Omental fat pad (tissue), 4 donors: ENCODE measurements at places on chromosomes 11 and 22.

GRCh38 chr11:74390697-74391096 is 7.5 kb downstream of the PGM2L1 start:
- no peak for DNase-seq

- no peak for DNase-seq
These were observed 114.9 kb downstream of the ARHGAP32 start for GRCh38 chr11:129077191-129077590.

GRCh38 chr22:42673898-42674401 is 24.8 kb upstream of the CYB5R3 start:
- no peak for DNase-seq

DNA sequence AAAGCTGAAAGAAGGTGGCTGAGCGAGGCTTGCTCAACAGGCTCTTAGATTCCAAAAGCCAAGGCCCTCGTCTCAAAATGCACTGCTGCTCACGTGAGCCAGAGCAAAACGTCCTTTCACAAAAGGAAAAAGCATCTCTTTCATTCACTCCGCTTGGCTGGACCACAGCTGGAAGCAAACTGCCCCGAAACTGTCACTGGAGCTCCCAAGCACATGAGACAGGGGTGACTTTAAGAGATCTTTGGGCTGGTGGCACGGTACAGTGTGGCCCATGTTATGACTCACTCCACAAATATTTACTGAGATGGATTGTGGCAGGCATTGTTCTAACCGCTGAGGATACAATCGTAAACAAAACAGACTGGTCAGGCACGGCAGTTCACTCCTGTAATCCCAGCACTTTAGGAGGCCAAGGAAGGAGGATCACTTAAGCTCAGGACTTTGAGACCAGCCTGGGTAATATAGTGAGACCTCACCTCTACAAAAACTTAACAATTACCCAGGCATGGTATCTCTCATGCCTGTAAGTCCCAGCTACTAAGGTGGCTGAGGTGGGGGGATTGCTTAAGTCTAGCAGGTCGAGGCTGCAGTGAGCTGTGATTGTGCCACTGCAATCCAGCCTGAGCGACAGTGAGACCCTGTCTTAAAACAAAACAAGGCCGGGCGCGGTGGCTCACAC is 3.6 kb downstream of the PLA2G6 start:
- DNase-seq = no peak

DNA sequence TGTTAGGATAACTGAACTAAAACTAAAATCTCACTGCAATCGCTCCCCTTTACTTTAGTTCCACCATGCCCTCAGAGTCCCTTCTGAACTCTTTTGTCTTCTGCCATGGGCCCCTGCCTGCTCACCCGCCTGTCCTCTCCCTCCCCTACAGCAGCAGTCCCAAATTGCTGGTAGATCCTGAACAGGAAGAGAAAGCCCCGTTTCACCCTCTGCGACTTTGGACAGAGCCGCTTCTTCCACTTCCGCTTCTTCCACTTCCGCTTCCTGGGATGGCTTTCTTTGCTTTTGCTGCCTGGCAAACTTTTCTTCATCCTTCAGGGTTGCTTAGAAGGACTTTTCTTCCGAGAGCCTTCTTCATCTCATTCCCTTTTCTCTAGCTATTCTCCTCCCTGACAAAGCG is 35.7 kb upstream of the TLCD5 start:
- no peak for DNase-seq

- no peak for DNase-seq
These were observed 223.8 kb downstream of the LRRC4C start for GRCh38 chr11:41235668-41236067.

- DNase-seq = no peak
These were observed 638 bp downstream of the NRGN start for GRCh38 chr11:124740277-124740882.

DNA sequence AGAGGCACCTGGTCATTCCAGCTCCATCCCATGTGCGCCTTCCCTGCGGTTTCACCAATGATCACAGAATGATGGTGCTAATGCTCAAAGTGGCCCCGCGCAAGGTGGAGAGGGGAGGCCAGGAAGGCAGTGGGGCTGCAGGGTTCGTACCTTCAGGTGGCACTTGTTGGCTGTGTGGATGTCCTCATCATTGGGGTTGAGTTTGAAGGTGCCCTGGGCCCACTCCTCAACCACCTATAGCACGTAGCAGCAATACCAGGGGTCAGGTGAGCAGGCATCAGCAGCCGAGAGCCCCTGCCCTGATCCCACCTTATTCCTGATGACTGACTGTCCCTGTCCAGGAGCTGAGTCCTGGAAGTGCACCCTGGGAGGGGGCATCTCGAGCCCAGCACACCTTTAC is 20.6 kb upstream of the DRICH1 start:
- DNase-seq = no peak

DNA sequence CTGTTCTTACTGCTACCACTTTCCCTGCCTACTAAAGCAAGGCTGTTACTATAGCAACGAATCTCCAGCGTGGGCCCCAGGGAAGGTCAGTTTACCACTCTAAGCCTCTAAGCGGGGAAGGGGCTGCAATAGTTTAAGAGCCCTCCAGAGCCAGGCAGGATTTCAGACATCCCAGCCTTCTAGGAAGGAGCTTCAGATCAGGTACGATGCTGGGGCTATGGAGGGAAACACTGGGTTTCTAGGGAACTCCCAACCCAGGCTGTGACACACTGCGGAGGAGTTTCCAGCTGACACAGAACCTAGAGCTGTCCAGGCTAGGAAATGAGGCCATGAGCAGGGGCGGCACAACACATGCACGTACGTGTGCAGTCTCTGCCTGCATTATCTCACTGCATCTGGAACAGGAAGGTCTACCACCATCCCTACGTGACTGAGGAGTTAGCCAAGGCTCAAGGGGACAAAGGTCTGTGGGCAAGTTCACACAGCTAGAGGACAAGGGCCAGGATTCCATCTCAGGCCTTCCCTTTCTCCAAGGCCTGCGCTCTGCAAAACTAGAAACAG is 20.4 kb downstream of the HPS4 start:
- no peak for DNase-seq

DNA sequence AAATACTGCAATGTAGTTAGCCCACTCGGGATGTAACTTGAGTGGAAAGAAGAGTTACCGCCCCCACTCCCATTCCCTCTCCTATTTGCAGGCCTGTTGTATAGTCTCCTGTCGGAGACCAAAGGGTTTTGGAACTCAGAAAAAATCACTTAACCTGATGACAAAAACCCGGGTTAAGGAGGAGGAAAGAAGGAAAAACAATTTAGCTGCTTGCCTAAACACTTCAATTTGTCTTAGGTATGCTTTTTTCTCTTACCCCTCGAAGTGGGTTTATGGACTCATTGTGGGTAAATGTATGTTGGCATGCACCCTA is 2.2 kb downstream of the YAP1 start:
- no peak for DNase-seq

GRCh38 chr11:66579017-66579606 is 10.7 kb upstream of the CTSF start:
- peak; percentile 92 for DNase-seq

- DNase-seq = no peak
These were observed 41.3 kb downstream of the CECR2 start for GRCh38 chr22:17410576-17410975.

GRCh38 chr11:131841925-131842635 is 471.7 kb downstream of the NTM start:
- no peak for DNase-seq

DNA sequence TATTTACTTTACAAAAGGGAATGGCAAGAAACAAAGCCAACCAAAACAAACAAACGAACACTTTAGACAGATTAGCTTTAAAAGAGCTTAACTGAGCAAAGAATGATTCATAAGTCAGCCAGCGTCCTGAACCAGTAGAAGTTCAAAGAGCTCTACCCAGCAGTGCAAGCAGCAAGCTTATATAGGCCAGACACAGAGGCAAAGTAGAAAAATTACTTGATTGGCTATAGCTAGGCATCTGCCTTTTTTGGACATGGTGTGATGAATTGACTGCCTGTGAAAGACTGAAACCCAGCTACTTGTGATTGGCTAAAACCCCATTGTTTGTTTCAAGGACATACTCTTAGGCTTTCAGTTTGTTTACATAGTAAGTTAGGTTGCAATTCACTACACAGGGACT is 2120.0 kb upstream of the RAG2 start:
- no peak for DNase-seq

- peak; percentile 10 for DNase-seq
These were observed 8.0 kb downstream of the CAPN5 start for GRCh38 chr11:77074626-77075221.

GRCh38 chr22:21657360-21658032 is 8.3 kb upstream of the PPIL2 start:
- DNase-seq = no peak

DNA sequence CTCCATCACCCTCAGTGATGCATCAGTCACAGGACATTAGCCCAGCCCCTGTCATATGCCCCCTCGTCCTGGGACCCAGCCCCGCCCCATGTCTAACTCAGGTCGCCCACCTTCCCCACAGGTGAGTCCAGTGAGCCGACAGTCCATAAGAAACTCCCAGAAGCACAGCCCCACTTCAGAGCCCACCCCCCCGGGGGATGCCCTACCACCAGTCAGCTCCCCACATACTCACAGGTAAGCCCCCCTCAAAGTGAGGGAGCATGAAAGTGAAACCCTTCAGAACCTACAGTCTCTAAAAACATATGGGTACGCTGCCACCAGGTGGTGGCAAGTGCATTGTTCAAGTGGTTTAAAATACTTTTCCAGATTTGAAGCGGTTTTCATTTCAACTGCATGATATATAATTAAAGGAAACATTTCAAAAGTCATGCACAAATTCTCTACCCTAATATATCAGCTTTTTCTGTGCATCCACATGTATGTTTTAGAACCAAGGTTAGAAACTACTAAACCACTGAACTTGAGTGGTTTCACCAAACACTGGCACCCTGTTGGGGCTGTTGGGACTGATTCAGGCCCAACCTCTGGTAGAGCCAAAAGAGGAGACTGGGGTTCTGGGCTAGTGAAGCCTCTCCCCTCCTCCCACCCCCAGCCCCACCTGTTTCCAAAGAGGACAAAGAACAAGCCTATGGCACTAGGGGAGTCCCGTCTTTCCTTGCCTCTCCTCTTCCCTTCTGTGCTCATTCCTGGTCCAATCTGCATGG is 17.3 kb downstream of the EPS8L2 start:
- no peak for DNase-seq

DNA sequence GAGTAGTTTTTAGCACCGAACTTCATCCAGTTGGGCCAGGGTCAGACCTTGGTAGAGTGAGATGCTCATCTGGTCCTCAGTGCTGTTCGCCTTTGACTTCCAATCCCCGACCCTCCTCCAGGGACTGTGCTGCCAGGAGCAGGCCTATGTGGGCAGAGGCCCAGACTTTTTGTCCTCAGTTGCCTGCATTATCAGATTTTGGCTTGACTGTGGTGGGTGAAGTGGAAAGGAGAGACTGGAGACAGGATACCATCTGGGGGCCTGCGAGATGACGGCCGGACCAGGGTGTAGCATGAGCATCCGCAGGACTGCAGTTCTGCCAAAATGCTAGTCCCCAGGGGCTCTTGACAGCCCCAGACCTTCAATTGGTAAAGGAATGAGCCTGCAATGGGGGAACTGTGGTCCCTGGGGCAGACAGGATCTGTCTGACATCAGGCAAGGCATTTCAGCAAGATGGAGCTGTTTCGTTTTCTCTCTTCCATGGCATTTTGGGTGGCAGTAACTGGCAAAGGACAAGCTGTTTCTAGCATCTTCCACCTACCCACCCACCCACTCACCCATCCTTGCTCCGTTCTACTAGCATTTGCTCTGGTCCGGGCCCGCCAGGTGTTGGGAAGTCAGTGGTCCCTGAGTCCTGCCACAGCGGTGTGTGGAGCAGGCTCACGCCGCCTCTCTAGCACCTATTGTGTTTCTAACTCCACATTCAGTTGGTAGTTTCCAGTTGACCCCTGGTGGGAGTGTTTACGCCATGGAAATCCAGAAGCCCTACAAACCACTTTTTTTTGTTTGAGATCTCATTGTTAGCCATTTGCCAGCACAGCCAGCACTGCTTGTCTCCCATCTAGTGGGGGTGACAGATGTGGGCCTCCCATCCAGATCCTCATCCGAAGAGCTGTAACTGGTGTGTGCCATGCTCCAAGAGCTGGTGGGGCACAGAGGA is 53.5 kb downstream of the OTOG start:
- no peak for DNase-seq

- no peak for DNase-seq
These were observed 26.0 kb downstream of the CHEK2 start for GRCh38 chr22:28715611-28716010.

DNA sequence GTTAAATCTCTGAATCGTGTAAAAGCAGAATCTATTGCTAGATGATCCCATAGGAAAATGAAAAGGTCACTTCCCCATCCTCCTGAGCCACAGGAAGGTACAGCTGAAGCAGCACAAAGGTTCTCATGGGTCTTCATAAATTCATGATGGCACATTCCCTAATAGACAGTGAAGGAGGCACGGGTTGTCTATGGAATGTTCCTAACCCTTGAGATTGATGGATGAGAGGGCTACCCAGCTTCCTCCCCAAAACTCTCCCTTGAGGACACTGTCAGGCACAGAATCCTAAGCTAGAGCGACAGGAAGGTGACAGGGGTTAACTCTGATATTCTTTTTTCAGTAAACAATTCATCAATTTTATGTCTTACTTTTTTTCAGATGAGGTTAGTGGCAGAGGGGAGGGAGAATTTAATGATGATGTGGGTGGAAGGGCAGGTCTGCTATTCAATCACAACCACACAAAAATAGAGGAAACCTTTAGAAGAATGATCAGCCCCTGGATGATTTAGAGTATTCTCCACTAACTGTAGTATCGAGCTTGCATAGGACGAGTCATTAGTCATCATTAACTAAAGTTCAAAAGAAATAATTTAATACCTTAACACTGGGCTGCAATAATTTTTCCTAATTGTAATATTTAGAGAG is 33.1 kb downstream of the SEZ6L start:
- DNase-seq = no peak

- no peak for DNase-seq
These were observed 9.9 kb upstream of the MMP8 start for GRCh38 chr11:102734650-102735049.

- DNase-seq = no peak
These were observed 151.9 kb upstream of the NECTIN1 start for GRCh38 chr11:119880873-119881272.

DNA sequence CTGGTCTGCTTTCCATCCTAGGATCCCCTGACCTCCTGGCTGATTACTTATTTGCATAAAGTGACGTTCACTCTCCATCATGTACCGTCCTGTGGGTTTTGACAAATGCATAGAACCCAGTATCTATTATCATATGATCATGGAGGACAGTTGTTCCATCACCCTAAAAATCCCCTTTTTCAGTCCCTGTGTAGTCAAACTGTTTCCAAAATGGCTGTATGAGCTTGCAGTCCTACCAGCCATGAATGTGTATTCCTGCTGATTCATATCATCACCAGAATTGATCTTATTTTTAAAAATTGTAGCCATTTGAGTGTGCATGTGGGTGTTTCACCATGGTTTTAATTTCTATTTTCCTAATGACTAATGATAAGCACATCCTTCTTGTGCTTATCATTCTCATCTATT is 108.8 kb downstream of the MPPED1 start:
- no peak for DNase-seq
